ENCODE measurements at places on chromosomes 1 and 21. TPM values are rescaled to one million over a fixed set of nuclear protein-coding genes. Genes with fewer than 3 reads are reported as not detected.

The PDXK gene
- 38.6 TPM for total RNA-seq

The DNASE2B gene
- not detected for total RNA-seq

The WLS gene
- total RNA-seq: 35.9 TPM

The B3GALNT2 gene
- 17.0 TPM for total RNA-seq

The TLCD4 gene
- 9.1 TPM for total RNA-seq
